NCI-H1048 (cell line): ENCODE measurements at places on chromosomes 3 and 15.

DNA sequence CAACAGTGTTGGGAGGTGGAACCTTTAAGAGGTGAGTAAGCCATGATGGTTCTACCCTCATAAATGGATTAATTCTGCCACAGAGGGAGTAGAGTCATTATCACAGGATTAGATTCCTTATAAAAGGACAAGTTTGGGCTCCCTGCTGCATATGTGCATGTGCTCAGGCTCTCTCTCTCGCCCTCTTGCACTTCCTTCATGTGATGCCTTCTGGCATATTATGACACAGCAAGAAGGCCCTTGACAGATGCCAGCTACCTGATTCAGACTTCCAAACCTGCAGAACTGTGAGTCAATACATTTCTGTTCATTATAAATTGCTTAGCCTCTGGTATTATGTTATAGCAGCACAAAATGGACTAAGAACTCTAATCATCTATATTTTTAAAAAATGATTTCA lies 205.3 kb downstream of the CTNNB1 start:
- no peak for DNase-seq

GRCh38 chr3:67389176-67389575 lies 265.2 kb downstream of the SUCLG2 start:
- DNase-seq, result no peak

DNA sequence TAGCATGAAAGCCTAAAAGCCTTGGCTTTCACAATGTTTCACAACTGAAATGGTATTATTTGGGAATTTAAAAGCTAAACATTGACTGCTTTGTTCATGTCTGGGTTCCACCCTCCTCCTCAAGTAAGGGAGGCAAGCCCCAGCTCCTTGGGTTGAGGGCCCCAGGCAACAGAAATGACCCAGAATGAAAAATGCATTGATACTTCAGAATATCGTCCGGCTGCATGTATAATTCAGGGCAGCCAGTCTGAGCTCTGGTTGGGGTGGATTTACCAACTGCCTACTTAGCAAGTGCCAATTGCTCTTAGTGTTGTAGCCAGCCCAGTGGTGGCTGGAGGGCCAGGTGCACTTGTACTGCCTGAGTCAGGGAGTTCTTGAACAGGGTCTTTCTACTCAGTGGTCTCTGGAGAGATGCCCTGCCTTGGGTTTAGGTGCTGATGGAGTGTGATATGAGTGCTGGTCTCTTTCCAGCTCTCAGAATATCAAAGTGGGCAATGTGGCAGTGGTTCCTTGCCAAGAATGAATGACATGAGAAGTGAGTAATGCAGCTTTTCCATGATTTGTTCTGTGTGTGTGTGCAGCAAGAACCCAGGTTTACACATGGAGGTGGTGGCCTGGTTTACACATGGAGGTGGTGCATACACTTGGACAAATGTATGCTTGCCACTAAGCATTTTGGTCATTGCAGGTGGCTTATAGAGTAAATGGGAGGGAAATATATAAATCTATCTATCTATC lies 40.9 kb upstream of the ADAMTSL3 start:
- DNase-seq, result no peak

- no peak for DNase-seq
Measured at GRCh38 chr3:47540281-47540680, 26.8 kb upstream of the ELP6 start.

- DNase-seq, result no peak
Measured at GRCh38 chr3:125386811-125387210, 11.7 kb upstream of the ZNF148 start.
